ENCODE measurements at places on chromosomes 1 and 21.

GRCh38 chr1:10802944-10803715, 6.7 kb upstream of the CASZ1 start:
- DNase-seq = no peak

DNA sequence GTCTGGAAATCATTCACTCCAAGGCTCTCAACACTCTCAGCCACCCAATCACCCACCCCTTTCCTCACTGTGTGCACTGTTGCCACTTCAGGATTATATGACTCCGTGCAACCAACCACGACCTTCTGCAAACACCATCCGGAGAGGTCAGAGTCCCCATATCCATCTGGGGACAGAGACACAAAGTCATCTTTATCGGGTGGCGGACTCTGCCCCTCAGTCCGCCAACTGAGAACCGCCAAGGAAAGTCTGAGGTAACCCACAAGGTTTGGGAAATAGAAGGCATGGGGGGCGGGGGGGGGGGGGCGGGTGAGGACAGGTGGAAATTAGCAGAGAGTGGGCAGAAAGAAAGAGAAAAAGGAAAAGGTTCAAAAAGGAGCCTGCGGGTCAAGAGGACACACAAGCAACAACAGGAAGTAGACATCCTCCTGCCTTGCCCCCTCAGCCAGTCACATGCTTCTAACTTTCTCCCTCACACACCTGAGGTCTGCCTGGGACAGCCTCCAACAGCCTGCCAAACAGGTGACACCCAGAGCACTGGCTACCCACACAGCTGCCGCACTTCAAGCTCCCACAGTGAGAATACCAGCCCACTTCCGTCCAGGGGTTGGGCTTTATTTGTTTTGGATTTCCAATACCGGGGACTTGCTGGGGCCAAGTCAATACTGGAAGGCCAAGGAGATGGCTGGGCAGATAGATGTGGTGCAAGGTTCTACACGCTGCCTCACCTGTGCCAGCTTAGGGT, 58.1 kb downstream of the SSBP3 start:
- no peak for DNase-seq

DNA sequence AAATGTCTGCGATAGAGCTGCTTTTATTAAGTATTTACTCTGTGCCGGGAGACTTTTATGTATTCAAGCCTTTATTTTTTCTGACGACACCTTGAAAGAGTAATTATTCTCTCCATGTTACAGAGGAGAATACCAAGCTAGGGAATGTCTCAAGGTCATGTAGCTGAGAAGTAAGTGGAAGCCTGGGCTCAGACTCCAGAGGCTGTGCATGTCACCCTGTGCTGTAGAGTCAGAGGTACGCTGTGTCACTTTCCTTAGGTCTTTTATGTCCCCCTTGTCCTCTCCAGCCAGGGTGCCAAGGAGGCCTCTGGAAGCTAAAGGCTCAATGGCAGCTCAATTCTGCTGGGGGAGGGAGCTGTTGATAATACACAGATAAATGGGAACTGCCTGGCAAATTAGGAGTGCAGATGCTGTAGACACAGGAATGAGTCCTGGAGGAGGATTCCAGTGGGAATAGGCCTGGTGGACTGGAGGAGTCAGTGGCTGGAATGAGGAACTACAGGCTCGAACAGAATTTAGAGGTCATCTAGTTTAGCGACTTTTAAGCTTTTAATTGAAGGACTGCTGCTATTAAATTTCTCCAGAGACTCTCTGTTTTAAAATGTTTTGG, 9.3 kb upstream of the IL19 start:
- DNase-seq = no peak

DNA sequence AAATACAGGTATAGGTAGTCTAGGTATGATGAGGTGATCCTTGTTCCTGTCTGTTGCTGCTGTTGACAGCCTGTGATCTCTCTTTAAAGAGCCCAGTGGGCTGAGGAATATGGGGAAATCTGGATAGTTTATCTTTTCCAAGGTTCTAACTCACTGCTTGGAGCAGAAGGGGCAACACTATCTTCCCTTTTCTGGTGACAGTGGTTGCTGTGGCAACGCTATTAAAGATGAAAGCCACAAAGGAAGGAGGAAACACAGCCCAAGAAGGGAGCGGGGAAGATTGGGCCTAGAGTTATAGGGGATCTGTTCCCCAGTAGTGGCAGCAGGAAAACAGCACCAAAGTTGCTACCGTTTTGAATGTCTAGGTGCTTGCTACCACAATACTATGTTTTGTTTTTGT, 8.8 kb downstream of the PCP4L1 start:
- no peak for DNase-seq

DNA sequence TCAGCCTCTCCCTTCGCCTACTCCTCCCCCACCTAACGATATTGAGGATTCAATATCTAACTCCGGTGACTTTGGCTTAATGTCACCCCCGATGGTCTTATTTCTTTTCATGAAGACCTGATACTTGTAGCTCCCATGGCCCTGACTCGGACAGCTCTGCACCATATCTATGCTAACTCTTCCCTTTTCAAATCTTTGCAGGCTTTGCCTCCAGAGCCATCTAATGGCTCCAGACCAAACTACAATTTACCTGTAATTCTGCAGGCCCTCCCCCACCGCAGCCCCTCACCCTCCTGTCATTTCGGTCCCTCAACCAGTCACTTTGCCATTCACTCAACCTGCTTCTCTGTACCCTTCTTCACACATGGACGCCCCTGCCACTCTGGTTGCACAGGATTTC, 7.9 kb upstream of the GSTM5 start:
- no peak for DNase-seq

DNA sequence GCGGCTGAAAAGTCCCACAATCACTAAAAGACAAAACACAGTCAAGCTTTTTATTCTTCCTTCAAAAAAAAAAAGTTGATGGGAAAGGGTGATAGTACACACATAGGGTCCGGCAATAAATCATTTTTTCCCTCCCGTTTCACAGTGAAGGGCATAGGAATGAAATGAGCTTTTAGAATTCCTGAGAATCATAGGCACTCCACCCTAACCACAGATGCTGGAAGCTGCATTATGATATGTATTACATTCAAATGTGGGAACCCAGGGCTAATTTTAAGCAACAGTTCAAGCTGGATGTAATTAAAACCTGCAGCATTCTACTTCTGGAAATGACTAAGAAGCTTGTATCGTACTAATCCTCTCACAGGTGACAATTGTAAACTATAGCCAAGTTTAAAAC, 75.7 kb upstream of the KCNJ15 start:
- DNase-seq = no peak

DNA sequence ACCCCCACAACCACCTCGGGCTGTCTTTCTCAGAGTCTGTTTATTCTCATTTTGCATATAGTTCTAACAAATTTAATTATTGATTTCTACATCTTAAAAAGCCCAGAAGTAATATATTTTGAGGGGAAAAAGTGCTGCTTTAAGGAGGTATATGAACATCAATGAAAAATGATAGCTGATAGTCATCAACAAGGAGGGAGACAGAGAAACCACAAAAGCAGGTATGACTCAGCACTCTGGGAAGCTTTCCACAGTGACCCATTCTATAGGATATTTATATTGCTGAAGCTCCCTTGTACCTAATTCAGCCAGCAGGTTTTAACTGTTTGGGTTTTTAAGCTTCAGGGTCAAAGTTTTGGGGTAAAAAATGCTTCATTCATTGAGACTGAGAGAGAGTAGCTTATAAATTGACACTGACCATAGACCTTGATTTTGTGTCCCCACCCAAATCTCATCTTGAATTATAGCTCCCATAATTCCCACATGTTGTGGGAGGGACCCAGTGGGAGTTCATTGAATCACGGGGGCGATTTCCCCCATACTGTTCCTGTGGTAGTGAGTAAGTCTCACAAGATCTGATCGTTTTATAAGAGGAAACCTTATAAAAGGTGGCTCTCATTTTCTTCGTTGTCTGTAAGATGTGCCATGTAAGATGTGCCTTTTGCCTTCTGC, 27.4 kb downstream of the VANGL1 start:
- no peak for DNase-seq

Measured in activated effector memory CD4-positive, alpha-beta T cell treated with Interleukin-2 at 50 U/mL for 16 hours (primary cell).